Activated CD8-positive, alpha-beta memory T cell treated with anti-CD3 and anti-CD28 coated beads for 1 hour (primary cell): ENCODE measurements at places on chromosomes 1 and 21.

DNA sequence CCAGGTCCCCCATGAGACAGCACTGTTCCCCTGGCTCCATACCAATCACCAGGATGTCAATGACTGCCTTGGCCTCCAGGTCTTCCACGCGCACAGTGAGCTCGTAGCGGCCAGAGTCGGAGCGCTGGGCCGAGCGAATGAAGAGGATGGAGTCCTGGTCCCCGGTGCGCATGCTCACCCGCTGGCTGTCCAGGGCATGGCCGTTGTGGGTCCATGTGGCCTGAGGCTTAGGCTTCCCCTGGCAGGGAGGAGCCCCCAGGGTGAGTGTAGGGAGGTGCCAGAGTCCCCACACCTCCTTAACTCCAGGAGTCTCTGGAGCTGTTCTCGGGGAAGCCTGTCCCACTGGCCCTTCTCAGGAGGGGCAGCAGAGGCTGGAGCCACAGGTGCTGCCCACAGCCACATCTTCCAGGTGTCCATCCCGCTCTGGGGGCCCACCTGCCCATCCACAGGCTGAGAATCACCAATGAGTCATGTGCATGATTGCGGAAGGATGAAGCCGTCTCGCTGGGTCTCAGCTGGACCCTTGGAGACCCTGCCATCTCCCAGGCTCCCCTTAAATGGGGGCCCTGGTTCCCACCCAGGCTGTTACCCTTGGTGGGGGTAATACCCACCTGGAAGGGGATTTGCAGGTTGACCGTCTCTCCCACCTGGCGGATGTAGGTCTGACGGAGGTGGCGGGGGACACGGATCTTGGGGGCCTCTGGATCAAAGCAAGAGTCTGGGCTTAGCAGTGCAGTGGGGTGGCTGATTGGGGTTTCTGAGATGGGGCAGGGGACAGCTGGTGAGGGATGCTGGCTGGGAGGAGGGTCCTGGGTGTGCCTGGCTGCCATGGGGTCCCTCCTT is 4.1 kb downstream of the MYBPH start:
- no peak for DNase-seq

DNA sequence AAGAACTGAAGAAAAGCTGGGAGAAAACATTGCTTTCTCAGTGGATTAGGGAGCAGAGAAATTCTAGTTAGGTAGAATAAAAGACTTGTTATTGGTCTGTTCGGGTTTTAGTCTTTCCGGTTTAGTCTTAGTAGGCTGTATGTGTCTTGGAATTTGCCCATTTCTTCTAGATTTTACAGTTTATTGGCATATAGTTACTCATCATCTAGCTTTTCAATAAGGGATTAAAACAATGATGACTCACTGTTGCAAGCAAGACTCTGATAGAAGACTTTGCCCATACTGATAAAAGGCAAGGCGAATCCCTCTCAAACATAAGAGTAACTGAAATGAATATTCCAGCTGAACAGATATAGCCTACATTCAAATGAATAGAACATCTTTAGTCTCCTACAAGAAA is 62.3 kb downstream of the GPR137B start:
- DNase-seq = no peak

DNA sequence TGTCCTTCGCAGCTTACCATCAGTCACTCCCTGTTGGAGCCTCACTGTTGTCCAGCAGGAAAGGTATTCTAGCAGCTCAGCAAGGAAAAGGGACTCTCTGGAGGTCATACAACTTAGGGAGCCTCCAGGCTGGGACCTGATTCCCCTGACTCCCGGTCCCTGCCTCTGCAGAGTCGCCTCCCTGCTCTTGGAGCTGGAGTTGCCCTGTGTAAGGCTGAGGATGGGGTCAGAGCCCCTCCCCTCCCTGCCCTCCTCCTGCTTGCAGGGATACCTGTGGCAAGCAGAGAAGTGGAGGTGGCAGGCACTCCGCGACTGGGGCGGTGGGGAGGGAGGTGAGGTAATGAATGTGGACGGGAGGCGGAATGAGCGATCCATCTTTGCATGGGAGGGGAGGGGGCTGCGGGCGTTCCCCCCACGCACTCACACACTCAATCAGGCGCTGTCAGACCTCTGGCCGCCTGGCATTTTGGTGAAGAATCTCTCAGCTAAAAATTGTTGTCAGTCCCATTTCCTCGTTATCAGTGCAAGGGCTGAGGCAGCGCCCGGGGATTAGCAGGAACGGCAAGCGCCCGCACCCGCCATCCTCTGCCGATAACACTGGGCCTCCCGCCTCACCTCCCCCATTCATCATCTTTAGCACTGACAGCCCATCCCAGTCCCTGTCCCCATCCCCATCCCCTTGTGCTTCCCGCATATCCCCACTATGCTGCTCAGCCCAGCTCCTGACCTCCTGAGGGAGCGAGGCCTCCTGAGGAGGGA is 64.3 kb downstream of the TMEM53 start:
- DNase-seq = no peak

DNA sequence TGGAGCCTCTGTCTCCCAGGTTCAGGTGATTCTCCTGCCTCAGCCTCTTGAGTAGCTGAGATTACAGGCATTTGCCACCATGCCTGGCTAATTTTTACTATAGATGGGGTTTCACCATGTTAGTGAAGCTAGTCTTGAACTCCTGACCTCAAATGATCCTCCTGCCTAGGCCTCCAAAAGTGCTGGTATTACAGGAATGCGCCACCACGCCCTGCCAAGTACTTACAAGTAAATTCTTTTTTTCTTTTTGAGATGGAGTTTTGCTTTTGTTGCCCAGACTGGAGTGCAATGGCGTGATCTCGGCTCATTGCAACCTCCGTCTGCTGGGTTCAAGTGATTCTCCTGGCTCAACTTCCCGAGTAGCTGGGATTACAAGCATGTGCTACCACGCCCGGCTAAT is 42.5 kb downstream of the RPRD2 start:
- no peak for DNase-seq

DNA sequence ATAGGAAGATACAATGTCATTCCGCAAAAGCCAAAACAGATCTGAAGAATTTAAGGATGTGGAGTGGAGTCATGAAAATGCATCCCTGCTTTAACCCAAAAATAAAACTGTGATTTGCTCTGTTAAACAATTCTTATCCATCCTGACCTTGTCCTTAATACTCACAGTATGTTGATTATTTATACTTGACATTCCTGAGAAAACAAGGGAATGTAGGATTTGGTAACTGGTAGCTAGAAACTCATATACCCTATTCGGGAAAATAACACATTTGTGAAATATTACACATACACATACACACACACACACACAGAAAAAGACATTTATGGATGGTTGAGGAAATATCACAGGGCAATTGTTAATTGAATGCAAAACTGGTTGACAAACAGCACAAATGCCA is 80.2 kb downstream of the FMN2 start:
- no peak for DNase-seq

- peak; percentile 35 for DNase-seq
These were observed 10.0 kb downstream of the TPM3 start for GRCh38 chr1:154181944-154182343.

- DNase-seq = no peak
These were observed 106.9 kb downstream of the AJAP1 start for GRCh38 chr1:4761324-4761723.

DNA sequence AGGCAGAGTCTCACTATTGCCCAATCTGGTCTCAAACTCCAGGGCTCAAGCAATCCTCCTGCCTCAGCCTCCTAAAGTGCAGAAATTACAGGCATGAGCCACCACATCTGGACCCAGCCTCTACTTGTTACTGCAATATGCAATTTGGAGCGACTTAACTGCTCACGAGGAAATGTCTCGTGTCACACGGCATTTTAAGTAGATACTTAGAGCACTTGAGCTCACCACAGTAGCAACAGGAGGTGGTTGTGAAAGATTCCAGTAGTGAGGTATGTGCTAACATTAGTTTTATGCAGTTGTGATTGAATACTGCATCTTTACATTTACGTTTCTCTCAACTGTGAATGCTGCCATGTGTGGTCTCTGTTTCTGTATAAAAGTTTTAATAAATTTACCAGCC is 5.8 kb upstream of the NDUFV3 start:
- no peak for DNase-seq

DNA sequence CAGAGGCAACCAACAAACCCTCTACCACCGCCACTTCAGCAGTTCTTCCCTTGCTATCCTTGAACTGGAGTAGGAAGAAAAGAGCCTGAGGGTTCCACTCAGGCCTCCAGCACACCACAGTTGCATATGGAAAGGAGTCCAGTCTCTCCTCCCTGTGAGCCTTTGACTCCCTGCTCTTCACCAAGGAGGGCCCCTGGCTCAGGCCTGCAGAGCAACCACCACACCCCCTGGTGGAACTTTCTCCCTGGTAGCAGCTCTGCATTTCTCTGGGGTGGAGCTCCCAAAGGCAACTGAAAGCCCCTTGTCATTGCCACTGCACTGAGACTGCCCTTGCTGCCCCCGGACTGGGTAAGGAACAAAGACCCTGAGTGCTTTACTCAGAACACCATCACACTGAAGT is 1021.5 kb upstream of the ADGRL2 start:
- DNase-seq = no peak

- DNase-seq = no peak
These were observed at the start of gene SGIP1 for GRCh38 chr1:66533804-66534740. Gene SGIP1 (plus strand): TSS chr1:66534153. CDS start chr1:66534359, 206 bp downstream.

- DNase-seq = no peak
These were observed 344.5 kb downstream of the PDE4B start for GRCh38 chr1:66137235-66137634.

DNA sequence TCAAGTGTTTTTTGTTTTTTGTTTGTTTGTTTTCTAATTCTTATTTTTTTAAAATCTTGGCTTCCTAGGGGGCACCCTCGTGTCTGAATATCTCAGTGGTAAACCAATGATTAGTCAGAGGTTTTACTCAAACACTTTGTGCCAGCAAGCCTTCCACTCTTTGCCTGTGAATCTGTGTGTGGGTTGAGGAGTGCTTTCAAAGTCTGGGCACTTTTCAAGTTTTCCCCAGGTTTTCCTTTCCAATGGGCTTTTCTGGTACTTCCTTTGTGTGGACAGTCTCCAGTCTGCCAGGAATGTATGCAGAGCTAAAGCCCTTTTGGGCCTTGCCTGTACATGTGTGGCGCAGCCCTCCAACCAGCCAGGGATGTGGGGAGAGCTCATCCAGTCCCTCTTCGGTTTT is 9.7 kb upstream of the PPIE start:
- no peak for DNase-seq

- DNase-seq = no peak
These were observed 859 bp upstream of the ANGPTL1 start for GRCh38 chr1:178871551-178872320.

DNA sequence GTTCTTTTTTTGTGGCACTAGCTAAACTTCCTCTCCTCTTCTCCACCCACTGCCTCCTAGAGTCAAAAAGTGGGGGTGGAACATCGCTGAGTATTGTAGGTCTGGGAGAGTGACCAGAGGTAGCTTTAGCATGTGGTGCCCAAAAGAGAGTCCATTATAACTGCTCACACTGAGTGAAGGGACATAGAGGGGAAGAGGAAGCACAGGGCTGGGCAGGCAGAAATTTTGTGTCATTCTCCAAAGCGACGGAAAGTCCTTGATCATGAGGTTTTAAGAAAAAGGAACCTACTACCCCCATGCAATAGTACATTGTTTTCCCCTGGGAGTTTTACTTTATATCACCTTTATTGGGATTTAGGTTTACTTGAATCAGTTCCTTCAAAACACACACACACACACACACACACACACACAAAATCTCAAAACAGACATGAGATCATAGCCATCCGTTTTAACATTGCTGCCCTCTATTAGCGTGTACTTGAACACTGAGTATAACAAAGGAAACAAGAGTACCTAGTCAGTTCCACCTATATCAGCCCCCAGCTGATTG is 4.1 kb downstream of the CD84 start:
- DNase-seq = no peak

- DNase-seq = no peak
These were observed 8.7 kb upstream of the MMEL1 start for GRCh38 chr1:2641381-2642130.

DNA sequence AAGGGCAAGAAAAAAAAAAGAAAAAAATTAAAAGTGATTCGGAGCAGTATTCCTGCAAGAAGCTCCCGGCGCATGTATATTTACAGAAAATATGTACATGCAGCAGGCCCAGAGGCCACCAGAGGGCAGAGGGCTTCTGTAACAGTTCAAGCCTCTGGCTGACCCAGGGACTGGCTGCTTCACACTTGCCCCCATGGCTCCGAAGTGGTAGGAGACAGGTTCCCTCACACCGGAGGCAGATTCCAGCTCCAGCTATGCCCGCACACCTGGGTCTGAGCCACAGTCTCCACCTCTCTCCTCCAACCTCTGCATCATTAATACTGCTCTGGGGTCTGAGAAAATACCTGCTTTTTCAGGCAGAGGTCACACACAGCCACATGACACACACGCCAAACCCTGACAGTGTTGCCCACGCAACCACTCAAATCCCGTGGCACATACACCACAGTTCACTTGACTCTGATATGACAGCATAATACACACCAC is 2.2 kb upstream of the ARHGAP30 start:
- DNase-seq = no peak

DNA sequence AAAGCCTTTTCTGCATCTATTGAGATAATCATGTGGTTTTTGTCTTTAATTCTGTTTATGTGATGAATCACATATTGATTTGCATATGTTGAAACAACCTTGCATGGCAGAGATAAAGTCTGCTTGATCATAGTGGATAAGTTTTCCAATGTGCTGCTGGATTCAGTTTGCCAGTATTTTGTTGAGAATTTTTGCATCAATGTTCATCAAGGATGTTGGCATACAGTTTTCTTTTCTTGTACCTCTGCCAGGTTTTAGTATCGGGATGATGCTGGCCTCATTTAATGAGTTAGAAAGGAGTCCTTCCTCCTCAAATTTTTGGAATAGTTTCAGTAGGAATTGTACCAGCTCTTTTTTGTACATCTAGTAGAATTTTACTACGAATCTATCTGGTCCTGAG is 55.0 kb downstream of the COL24A1 start:
- DNase-seq = no peak

GRCh38 chr1:35229587-35230360 is 36.8 kb upstream of the SFPQ start:
- DNase-seq = no peak

GRCh38 chr21:42566524-42567213 is 53.0 kb downstream of the SLC37A1 start:
- DNase-seq = no peak

GRCh38 chr21:45225041-45225740 is 62.5 kb downstream of the POFUT2 start:
- no peak for DNase-seq

DNA sequence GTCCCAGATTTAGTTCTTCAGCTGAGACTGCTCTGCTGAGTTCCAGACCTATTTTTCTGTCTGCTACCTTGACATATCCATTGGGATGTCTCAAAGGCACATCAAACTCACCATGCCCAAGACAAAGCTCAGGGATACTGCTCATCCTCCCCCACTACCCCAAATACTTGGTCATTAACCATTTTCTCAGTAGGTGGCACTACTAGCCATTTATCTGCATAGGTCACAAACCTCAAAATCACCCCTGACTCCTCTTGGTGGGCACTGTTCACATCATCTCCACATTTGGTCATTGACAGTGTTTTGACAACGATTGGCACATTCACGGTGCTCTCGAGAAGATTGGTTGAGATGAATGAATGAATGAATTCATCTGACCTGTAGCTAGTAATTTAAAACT is 32.1 kb downstream of the CACNA1S start:
- no peak for DNase-seq

GRCh38 chr1:224430511-224431113 is 4.0 kb downstream of the WDR26 start:
- no peak for DNase-seq

GRCh38 chr1:222099746-222100145 is 357.9 kb upstream of the DUSP10 start:
- no peak for DNase-seq

GRCh38 chr1:203271962-203272632 is 33.2 kb upstream of the BTG2 start:
- DNase-seq = no peak

GRCh38 chr1:41547336-41547735 is 62.9 kb upstream of the EDN2 start:
- DNase-seq = no peak

GRCh38 chr1:43366179-43366578 is 1.6 kb downstream of the ELOVL1 start:
- no peak for DNase-seq
